ENCODE measurements at places on chromosomes 4 and X. TPM values are rescaled to one million over a fixed set of nuclear protein-coding genes. Genes with fewer than 3 reads are reported as not detected.

The LAP3 gene
- polyA plus RNA-seq, result 34.0 TPM

The CASK gene
- 6.6 TPM for polyA plus RNA-seq

The AVPR2 gene
- not detected for polyA plus RNA-seq

The TMEM150C gene
- polyA plus RNA-seq, result 0.20 TPM

The LDOC1 gene
- polyA plus RNA-seq, result 46.0 TPM

The ING2 gene
- 22.1 TPM for polyA plus RNA-seq

The CSN1S1 gene
- polyA plus RNA-seq, result not detected

The PRDM8 gene
- 3.8 TPM for polyA plus RNA-seq

The GAGE12E gene
- not detected for polyA plus RNA-seq

- peaks cover 17% of the 10 kb centered on the region for H3K4me1 ChIP-seq
- H3K36me3 ChIP-seq, result no peaks in the 10 kb centered on the region
- no peaks in the 10 kb centered on the region for H3K27me3 ChIP-seq
- H3K4me3 ChIP-seq, result no peak overlapping the region
Observed at GRCh38 chrX:2485789-2486345, 14.9 kb downstream of the DHRSX start.

DNA sequence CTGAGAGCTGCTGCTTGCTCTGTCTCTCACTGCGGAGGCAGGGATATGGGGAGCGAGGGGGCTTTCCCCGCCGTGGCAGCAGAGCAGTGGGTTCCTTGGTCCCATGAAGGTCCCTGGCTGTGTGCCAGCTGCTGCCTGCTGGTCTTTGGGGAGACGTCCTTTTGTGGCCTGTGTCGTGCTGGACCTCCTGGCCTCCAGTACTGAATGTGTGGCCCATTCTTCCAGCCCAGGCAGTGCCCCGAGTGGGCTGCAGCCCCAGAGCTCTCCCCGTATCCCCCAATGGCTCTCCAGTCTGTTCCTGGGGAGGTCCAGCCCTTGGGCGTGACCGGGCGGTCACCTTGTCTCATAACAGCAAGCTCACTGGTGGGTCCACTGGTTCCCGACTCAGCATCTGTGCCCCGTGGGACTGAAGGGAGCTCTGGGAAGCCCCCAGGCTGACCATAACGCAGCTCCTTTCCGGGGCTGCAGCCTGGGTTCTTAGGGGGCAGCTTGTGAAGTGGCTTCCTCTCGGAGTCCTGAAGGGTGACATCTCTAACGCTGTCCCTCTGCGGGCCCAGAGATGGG, 115.6 kb downstream of the SMIM20 start:
- no peaks in the 10 kb centered on the region for H3K36me3 ChIP-seq
- DNase-seq, result no peak
- H3K4me3 ChIP-seq, result no peak overlapping the region
- peaks cover 19% of the 10 kb centered on the region for H3K27me3 ChIP-seq
- H3K27ac ChIP-seq, result no peak overlapping the region

- H3K4me1 ChIP-seq, result peaks cover 2% of the 10 kb centered on the region
- H3K4me3 ChIP-seq, result no peak overlapping the region
- no peaks in the 10 kb centered on the region for H3K36me3 ChIP-seq
- H3K27ac ChIP-seq, result no peak overlapping the region
- no peak for DNase-seq
Observed at GRCh38 chr4:86916392-86916791, 18.4 kb upstream of the AFF1 start.

- H3K36me3 ChIP-seq, result no peaks in the 10 kb centered on the region
- H3K27ac ChIP-seq, result no peak overlapping the region
- peaks cover 11% of the 10 kb centered on the region for H3K27me3 ChIP-seq
- H3K4me3 ChIP-seq, result no peak overlapping the region
Observed at GRCh38 chr4:141195095-141195707, 25.5 kb upstream of the ZNF330 start.

DNA sequence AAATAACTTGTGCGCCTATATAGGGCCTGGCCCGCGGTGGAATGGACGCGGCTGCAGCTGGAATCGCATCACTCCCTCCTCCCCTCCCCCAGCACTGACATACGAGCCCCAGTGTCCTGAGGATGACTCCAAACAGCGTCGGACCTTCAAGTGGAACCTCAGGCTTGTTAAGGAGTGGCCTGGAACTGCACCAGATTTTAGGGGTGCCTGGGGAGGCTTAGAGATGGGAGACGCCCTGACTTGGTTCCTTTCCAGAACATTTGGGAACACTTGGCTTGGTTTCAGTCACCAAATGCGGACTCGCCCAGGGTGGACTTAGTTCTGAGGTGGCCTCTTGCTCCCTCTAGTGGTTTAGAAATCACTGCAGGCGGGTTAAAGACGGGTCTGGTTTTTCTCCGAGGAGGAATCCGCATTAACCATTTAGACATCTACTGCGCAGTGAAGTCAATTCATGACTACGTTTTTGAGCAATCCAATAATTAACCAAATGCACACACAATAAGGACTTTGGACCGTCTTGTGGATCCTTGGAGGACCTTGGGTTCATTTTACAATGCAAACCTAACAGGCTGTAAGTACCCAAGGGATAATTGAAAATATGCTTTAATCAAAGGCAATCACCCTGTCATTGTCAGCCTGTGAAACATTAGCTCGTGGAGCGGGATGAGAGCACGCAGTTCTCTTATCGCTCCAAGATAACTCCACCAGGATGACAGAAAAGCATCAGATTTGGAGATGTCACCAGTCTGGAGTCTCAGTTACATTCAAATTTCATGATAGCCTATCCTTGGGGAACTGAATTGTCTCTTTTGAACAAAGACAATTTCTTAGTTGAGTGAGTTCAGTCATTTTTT, 11.2 kb upstream of the PDGFRA start:
- H3K4me3 ChIP-seq, result no peak overlapping the region
- peak; percentile 42 for DNase-seq
- H3K27ac ChIP-seq, result no peak overlapping the region
- H3K4me1 ChIP-seq, result peaks cover 6% of the 10 kb centered on the region
- no peaks in the 10 kb centered on the region for H3K36me3 ChIP-seq

- H3K27me3 ChIP-seq, result no peaks in the 10 kb centered on the region
- peaks cover 44% of the 10 kb centered on the region for H3K4me1 ChIP-seq
- H3K4me3 ChIP-seq, result peak overlapping the region; percentile 96
- peak overlapping the region; percentile 94 for H3K27ac ChIP-seq
- no peak for DNase-seq
Observed at GRCh38 chr4:108651014-108651791, 804 bp downstream of the OSTC start.

- no peaks in the 10 kb centered on the region for H3K27me3 ChIP-seq
- H3K4me3 ChIP-seq, result no peak overlapping the region
- H3K27ac ChIP-seq, result no peak overlapping the region
- DNase-seq, result no peak
- H3K4me1 ChIP-seq, result peaks cover 53% of the 10 kb centered on the region
Observed at GRCh38 chr4:145931403-145931802, 7.2 kb downstream of the ZNF827 start.

DNA sequence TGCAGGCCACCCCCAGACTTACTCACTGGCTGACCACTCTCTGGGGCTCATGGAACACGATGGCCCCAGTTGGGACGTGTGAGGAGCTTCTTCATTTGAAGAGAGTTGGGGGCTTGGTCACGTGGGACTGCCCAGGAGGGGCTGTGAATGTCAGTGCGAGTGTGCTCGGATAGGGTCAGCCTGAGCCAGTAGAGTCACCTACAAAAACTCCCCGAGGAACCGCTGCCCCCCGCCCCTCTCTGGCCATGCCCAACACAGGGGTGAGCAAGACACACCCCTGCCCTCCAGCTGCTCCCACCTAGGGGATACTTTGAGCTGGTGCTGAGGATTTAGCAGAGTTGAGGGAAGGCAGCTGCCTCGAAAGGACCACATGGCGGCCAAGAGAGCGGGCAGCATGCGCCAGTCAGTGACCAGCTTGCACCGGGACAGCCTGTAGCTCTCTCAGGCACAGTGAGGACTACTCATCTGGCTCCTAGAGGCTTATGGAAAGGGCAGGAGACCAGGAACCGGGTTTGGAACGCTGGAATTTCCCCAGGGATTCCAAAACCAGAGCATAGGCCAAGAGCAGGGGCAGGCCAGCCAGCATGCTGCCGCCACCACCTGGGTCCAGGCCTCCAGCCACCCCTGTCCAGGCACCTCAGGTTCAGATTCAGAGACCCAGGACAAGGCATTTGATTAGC, 8.4 kb downstream of the PNMA6E start:
- H3K27ac ChIP-seq, result no peak overlapping the region
- no peak overlapping the region for H3K4me3 ChIP-seq
- H3K36me3 ChIP-seq, result no peaks in the 10 kb centered on the region
- DNase-seq, result no peak
- H3K27me3 ChIP-seq, result no peaks in the 10 kb centered on the region

DNA sequence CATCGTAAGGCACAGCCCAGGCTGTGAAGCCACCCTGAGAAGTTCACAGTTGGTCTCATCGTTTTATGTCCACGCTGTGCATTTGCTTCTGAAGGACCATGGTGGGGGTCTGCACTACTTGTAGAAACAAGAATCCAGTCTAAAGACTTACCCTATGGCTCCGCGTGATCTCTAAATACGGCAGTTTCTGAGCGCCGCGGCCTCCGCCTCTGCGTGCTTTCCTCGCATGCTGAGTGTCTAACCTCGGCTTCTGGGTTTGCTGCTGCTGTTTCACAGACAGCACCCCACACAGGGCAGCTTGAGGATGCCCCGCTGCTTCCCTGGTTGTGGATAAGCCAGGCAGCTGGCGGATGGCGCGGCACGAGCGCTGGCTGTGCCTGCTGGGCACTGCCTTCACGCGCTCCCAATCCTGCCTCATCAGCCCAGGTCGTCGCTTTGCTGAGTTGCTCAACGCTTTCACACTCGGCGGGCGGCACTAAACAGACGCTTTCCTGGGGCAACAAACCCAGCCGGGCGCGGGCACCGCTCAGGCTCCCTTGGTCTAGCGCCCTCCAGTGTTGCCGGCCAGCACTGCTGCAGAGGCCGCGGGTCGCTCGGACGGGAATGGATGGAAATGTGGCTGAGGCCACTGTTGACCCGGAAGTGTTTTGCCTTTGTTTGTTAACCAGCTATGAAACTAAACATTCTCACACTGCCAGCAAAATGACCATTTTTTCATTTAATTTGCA, 39.2 kb downstream of the FGFRL1 start:
- H3K4me3 ChIP-seq, result no peak overlapping the region
- DNase-seq, result no peak
- H3K36me3 ChIP-seq, result no peaks in the 10 kb centered on the region
- peaks cover 14% of the 10 kb centered on the region for H3K4me1 ChIP-seq

- no peak overlapping the region for H3K27ac ChIP-seq
- H3K4me3 ChIP-seq, result no peak overlapping the region
- H3K4me1 ChIP-seq, result no peaks in the 10 kb centered on the region
- no peak for DNase-seq
- H3K36me3 ChIP-seq, result peaks cover 8% of the 10 kb centered on the region
Observed at GRCh38 chr4:106048250-106048971, 153.1 kb downstream of the NPNT start.

GRCh38 chr4:3207531-3208037, 41.4 kb upstream of the MSANTD1 start:
- peaks cover 8% of the 10 kb centered on the region for H3K4me1 ChIP-seq
- no peak for DNase-seq
- peaks cover 44% of the 10 kb centered on the region for H3K36me3 ChIP-seq
- no peaks in the 10 kb centered on the region for H3K27me3 ChIP-seq
- H3K27ac ChIP-seq, result no peak overlapping the region

DNA sequence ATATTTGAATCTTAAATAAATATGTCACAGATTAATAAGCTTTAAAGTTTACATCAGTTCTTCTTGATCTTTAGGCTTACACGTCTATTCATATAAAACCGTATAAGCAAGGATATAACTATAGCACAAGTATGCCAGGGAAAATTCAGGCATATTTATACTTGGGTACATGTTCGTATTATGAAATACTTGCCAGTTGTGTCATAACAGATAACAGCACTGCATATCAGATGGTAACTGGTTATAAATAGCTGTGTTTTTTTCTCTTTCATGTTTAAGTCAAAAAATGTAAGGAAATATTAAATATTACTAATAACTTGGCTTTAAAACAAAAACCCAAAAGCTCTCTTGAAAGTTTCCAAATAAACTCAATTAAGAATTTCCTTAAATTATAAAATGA, 17.5 kb downstream of the BRWD3 start:
- H3K4me3 ChIP-seq, result no peak overlapping the region
- H3K27ac ChIP-seq, result no peak overlapping the region
- H3K27me3 ChIP-seq, result no peaks in the 10 kb centered on the region

DNA sequence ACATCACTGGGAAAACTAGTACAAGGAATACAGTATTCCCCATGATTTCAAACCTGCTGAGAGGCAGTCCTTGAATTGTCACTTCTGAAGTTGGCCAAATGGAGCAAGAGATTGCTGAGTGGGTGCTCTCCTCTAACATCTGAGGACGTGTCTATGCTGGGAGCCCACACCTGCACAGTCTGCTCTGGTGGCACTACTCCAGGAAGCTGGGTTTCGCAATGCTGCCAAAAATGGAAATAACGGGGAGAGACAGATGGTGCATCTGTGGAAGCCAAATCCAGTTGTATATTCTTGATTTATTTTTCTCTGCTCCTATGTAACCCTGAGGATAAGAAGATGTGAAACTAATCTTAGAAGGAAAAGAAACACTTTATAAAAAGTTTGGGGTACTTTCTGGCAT, 240.1 kb upstream of the CTSO start:
- H3K27me3 ChIP-seq, result no peaks in the 10 kb centered on the region
- no peak overlapping the region for H3K27ac ChIP-seq
- no peak overlapping the region for H3K4me3 ChIP-seq
- peaks cover 10% of the 10 kb centered on the region for H3K4me1 ChIP-seq
- H3K36me3 ChIP-seq, result no peaks in the 10 kb centered on the region

DNA sequence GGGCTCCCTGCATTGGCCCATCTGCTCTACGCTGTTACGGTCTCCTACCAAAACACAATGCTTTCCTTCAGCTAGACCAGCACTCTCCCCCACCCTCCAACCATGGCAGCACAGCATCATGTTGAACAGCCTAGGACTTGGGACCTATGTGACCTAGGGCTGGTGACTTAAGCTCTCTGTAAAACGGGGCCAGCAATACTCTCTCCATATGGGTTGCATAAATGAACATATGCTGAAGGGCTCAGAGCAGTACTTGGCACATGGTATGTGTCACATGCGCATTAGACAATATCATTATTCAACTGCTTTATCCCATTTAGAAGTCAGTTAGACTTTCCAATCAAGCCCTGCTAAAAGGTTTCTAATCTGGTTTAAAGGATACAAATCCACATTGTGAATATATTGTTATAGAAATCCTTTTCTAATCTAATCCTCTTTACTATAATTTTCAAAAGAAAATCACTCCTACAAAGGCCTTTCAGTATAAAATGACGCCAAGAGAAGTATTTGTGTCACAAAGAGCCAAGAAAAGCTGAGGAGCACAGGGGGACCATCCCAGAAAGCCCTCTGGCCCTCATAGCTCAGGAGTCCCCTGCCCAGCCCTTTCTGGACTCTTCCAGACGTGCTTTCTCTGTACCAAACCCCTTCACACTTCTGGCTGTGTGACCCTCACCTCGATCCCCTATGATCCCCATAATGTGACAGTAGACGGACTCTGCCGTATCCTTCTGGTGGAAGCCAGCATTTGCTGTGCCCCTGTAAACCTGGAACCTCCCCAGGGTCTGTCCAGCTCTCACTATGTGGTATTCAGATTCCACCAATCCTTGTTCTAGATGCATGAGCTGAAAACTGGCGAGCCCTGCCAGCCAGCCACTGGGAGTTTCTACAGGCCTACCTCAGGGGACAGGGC, 42.3 kb downstream of the NSG1 start:
- H3K27me3 ChIP-seq, result no peaks in the 10 kb centered on the region
- H3K27ac ChIP-seq, result peak overlapping the region; percentile 53
- DNase-seq, result no peak
- peaks cover 18% of the 10 kb centered on the region for H3K36me3 ChIP-seq
- H3K4me1 ChIP-seq, result no peaks in the 10 kb centered on the region

GRCh38 chr4:158094413-158095134, 78.3 kb downstream of the GASK1B start:
- H3K4me3 ChIP-seq, result no peak overlapping the region
- H3K27me3 ChIP-seq, result no peaks in the 10 kb centered on the region
- no peak overlapping the region for H3K27ac ChIP-seq
- no peak for DNase-seq
- no peaks in the 10 kb centered on the region for H3K4me1 ChIP-seq

Data from naive B cell (primary cell).